ENCODE measurements at places on chromosomes 2 and 18.

DNA sequence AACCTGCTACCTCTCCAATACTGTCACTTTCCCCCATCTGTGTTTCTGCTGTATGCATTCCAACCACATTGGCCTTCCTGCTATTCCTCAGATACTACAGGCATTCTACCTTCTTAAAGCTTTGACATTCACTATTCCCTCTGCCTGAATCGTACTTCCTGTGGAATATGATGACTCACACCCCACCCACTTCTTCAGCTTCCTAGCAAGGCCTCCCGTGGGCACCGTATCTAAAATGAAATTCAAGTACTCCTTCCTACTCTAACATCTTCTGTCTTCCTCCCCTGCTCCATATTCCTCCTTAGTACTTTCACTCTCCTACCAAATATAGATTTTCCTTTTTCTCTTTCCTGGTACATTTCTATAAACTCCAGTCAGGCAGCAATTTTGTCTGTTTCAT lies 710.4 kb downstream of the RNF144A start:
- no peak for DNase-seq

- DNase-seq = no peak
These were observed 81.4 kb upstream of the CABLES1 start for GRCh38 chr18:23053776-23054457.

- DNase-seq = no peak
These were observed 1.1 kb upstream of the NCKAP5 start for GRCh38 chr2:133569286-133569830.

DNA sequence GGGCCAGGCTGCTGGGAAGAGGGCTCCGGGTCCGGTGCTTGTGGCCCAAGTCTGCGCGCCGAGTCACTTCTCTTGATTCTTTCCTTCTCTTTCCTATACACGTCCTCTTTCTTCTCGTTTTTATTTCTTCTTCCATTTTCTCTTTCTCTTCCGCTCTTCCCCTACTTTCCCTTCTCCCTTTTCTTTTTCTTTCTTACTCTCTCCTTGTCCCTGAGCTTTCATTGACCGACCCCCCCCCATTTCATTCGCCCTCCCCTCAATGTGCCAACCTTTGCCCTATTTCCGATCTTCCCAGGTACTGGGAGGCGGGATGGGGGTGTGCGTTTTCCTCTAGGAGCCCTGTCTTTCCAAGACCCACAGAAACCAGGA lies 1.8 kb downstream of the ONECUT2 start:
- no peak for DNase-seq

GRCh38 chr2:111957872-111958354 lies 59.5 kb downstream of the MERTK start:
- no peak for DNase-seq

DNA sequence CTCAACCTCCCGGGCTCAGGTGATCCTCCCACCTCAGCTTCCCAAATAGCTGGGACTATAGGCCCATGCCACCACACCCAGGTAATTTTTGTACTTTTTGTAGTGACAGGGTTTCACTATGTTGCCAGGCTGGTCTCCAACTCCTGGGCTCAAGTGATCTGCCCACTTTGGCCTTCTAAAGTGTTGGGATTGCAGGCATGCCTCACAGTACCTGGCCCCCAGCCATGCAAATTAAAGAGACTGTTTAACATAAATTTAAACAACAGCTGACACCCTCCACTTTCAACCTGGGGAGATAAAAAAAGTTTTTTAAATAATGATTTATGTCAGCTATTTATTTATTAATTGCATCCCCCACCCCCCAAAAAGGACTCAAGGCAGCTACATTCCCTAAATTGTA lies 234.7 kb downstream of the CCDC178 start:
- DNase-seq = no peak

Data from hematopoietic multipotent progenitor cell treated with erythropoietin and hydrocortisone succinate and interleukin-3 and kit ligand, for 6 days (in vitro differentiated cells).